Midbrain (tissue), 1 donor: ENCODE measurements at places on chromosomes 13 and 19.

- DNase-seq, result no peak
Measured at GRCh38 chr19:50741179-50741933, 18.2 kb downstream of the CLEC11A start.

GRCh38 chr13:46665248-46665632, 112.3 kb downstream of the LRCH1 start:
- no peak for DNase-seq

DNA sequence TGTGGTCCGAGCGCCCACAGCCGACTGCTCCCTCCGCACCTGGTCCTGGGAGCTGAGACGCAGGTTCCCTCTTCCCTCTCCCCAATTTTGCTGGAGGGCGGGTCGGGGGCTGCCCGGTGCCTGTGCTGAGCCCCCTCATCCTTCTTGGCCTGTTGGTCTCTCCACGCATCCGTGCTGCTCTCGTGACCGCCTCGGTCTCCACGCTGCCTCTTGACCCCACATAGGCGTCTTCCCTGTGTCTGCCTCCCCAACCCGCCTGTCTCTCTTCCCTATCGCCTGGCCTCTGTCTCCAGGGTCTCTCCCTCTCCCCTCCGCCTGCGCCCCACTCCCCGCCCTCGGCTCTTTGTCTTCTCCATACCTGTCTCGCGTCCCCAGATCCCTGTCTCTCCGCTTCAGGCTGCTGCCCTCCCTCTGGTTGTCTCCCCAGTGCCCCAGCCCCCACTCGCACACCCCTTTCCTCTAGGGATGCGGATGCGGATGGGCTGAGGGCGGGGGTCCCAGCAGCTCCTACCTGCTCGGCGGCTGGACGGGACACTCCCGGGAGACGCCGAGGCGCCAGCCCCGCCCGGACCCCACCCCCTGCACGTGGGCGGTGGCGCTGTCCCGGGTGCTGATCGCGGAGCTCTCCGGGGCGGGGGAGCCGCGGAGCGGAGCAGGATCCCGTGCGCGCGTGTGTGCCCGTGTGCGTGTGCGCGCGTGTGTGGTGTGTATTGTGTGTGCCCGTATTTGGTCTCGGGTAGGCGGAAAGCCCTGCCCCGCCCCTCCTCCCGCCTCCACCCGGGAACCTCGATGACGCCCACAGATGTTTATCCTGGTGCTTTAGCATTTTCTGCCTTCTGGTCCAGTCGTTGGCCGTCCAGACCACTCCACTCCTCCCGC, at the start of gene SYT5:
Gene SYT5 (minus strand): TSS at position 684 of the 879 bp plus-strand sequence. CDS start 1,248 bp downstream, outside the sequence.
- no peak for DNase-seq

GRCh38 chr19:49851456-49852259, 699 bp downstream of the PTOV1 start:
- DNase-seq, result no peak

DNA sequence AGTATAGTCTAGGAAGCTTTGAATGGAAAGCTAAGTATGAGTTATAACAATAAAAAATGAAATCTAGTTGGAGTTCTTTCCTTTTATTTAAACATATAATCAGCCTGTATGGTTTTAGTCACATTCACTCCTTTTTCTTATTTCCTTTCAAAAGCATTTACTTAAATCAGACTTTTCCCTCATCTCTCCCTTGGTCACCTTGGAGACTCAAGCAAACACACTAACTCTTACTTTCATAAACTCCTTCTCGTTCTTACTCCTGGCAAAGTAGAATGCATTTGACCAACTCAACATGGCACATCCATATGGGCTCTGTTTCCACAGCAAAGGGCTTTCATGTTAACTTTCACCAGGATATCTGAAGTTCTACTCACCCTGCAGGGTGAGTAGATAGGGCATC, 400.0 kb downstream of the LMO7 start:
- no peak for DNase-seq

DNA sequence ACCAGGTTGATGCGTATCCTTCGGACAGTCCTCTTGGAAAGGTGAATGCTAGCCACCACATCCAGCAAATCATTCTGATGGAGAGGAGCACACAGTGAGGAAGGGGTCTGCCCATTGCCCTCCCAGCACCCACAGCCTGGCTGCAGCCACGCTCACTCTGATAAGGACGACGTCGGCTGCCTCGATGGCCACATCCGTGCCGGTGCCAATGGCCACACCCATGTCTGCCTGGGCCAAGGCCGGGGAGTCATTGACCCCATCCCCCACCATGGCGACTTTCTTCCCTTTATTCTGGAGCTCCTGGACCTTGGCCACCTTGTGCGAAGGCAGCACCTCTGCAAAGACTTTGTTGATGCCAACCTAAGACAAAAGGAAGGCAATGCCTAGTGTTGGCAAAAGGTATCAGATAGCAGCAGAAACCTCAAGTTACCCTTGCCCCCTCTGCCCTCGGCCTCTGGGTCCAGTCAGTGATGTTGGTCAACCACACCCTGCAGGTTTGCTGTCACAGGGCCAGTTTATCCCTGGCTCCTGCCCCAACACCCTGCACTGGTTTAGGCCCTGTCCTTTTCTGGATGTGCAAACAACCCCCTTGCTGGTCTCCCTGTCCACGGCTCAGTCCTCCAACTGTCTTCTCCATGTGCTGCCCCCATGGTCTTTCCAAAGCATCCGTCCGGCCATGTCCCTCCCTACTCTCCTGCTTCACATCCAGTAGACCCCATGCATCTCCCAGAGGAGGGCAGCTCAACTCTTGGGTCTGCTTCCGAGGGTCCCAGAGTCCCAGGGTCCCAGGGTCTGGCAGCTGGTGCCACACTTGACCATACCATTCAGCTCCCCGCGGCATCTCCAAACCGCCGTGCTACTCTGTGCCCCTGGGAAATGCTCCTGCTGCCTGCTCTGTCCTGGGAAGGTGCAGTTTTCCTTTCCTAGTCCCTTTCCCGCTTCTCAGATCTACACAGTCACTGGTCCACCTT, 73.6 kb downstream of the ATP7B start:
- DNase-seq, result no peak

DNA sequence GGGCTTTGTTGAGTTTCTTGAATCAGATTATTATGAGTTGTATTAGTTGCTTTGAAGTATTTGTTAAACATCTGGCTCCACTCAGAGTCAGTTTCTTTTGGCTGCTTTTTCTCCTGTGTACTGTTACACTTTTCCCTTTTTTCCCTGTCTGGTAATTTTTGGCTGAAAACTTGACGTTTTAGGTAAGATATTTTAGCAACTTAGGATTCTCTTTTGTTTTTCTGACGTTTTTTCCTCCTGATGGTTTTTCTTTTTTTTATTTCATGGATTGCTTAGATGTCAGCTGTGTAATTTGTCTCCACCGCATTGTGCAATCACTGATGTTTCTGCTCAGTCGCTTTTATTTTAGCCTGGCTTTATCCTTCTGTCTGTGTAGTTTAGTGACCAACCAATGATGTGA, 20.7 kb downstream of the RFC3 start:
- DNase-seq, result no peak

GRCh38 chr13:113743366-113744195, 15.4 kb upstream of the TMEM255B start:
- no peak for DNase-seq

- DNase-seq, result no peak
Measured at GRCh38 chr19:49534632-49535385, 7.0 kb downstream of the RCN3 start.

- DNase-seq, result no peak
Measured at GRCh38 chr13:85631801-85632200, 167.4 kb downstream of the SLITRK6 start.

- no peak for DNase-seq
Measured at GRCh38 chr19:15476325-15476724, 3.0 kb downstream of the PGLYRP2 start.

- no peak for DNase-seq
Measured at GRCh38 chr19:10339380-10339960, at the start of gene ICAM3. TSS of gene ICAM3 (minus strand) at chr19:10339624. CDS start at chr19:10339614, 10 bp downstream.
